ENCODE measurements at places on chromosomes 7 and 10.

DNA sequence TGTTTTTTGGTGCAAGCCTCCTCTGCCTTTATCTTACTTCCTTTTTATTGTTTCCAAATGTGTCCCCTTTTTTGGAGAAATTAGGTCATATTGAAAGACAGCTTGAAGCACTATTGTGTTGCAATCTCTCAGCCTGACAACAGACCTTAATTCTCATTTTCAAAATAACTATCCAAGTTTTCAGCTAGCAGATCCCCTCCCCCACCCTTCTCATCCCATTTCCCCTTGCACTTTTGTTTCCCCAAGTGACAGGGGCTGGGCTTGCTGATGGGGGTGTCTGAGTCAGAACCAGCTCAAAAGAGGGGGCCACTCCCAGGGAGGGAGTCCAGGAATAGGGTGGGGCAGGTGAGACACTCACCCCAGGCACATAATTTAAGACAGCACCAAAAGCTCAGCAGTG, 75.3 kb downstream of the MKI67 start:
- DNase-seq, result no peak

DNA sequence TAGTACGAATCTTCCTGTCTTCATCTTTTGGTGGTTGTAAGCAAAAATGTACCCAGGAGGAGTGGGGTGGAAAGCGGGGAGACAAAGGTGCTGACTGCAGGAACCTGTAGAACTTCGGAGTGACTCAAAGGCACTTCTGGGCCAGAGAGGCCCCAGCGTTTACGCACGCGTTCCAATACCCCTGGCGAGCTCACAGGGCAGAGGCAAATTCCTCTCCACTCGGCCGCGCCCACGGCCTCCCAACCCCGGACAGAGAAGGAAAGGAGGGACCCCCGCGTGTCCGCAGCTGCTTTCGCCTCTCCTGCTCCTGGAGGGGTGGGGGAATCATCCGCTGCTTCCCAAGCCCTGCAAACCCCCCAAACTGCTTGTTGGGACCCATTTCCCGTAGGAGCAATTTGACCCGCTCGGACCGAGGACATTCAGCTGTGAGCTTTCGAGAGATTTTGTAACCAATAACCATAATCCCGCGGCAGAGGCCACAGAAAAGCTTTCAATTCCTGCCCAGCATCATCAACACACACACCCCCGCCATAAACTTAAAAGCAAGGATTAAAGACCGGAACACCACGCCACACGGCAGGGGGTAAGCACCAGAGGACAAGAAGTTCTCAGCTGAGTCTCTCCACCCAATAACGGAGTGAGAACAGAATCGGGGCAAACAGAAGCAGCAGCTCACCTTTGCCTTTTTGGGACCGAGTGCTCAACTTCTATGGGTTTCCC, 2.3 kb downstream of the IGF2BP3 start:
- peak; percentile 48 for DNase-seq

DNA sequence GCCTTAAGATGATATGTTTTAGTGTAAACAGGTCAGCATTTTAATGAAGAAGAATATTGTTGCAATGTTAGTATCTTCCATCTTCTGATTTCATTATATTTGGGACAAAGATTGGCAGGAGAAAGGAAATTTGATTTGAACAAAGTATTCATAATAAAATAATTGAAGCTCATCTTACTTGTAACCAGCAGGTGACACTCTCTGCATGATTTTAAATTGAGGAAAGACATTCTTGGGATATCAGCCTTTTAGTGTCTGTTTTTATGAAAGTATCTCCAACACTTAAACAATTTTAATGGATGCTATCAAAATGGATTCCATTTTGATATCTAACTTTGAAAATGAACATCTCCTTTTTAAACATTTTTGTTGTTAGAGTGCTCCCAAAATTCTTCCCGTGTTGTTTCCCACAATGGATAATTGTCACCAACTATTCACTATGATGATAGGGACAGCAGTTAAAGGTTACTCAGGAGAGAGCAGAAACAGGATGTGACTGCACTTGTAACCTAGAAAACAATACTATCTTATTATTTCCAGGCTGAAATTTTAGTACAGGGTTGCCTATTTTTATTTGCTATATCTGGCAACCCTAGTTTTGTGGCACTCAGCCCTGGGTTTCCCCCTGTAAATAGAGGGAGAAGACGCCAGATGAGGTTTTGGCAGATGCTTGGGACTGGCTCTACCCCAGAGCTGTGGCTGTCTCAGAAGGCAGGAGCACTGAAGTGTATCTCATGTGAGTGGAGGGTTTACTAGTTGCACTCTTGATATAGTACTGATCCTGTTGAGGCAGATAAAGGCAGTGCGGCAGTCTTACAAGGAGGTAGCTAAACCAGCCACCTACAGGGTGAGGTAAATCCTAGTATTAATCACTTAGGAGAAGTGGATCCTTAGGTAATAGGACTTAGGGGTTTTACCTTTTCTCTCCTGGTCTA, 31.0 kb upstream of the ABCB4 start:
- peak; percentile 3 for DNase-seq

DNA sequence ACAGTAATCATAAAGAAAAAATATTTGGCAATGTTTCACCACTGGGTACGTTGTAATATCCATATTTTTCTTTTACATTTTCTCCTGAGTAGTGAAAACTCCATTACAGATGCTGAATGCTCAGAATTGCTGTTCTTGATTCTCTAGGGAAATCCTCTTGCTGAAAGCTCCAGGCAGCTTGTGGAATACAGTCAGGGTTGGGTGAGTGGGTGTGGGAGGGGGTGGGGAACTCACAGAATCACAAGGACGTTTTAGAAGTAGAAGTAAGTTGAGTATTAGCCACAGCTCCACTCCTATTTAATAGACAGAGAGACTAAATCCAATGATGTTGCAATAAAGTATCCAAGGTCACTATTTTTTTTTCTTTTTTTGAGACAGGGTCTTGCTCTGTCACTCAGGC, 1270.9 kb downstream of the TYW1 start:
- DNase-seq, result no peak

- no peak for DNase-seq
Observed at GRCh38 chr10:43372765-43373361, 1.4 kb downstream of the FXYD4 start.

GRCh38 chr7:47153058-47153457, 428.9 kb downstream of the TNS3 start:
- DNase-seq, result no peak

GRCh38 chr7:36949711-36950600, 225.7 kb upstream of the AOAH start:
- peak; percentile 74 for DNase-seq

DNA sequence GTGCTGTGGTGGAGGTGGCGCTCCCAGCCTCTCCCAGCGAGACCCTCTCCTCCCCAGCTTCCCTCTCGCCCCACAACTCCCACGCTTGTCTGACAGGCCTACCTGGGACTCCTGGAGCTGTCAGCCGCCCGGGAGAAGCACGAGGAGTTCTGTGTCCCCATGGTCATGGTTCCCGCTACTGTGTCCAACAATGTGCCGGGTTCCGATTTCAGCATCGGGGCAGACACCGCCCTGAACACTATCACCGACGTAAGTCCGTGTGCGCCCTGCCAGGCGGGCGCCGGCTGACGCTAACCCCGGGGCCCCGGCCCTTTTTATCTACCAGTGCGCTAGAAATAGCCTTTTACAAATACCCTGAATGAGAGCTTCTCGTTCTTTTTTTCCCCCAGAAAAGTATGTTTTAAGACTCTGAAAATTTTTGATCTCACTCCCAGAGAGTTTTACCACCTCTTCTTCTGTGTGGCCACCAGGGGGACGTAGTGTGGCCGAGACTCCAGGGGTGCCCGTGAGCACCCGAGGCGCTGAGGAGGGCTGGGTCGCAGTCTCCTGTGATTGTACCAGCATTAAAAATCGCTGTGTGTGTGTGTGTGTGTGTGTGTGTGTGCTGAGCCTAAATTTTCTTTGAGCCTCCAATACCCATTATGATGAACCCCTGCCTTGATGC, 52.6 kb downstream of the PFKP start:
- no peak for DNase-seq

GRCh38 chr10:132396494-132397035, 435 bp upstream of the PWWP2B start:
- peak; percentile 62 for DNase-seq

DNA sequence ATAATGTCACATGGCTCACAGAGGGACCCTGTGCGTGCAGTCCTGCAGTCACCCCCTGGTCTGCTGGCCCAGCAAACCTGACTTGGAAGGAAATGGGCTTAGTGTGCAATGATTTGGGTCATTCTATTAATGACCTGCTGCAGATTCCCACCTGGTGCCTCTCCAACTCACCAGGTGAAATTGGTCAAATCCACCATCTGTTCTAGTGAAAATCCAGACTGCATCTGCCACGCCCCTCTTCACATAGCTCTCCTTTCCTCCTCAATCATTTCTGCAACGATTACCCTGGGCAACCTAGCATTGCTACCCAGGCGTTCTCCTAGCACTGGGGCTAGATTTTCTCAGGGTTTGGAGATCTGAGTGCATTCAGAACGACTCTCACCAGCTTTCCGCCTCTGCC, 29.4 kb downstream of the SRRM3 start:
- no peak for DNase-seq

GRCh38 chr10:77661674-77662073, 24.1 kb upstream of the KCNMA1 start:
- DNase-seq, result no peak

- DNase-seq, result no peak
Observed at GRCh38 chr7:47093320-47094234, 488.3 kb downstream of the TNS3 start.

- DNase-seq, result no peak
Observed at GRCh38 chr10:129608653-129609052, 141.6 kb downstream of the MGMT start.

GRCh38 chr10:97066877-97067555, 118.7 kb downstream of the SLIT1 start:
- DNase-seq, result no peak

GRCh38 chr10:118272149-118272721, 69.9 kb downstream of the FAM204A start:
- peak; percentile 12 for DNase-seq

DNA sequence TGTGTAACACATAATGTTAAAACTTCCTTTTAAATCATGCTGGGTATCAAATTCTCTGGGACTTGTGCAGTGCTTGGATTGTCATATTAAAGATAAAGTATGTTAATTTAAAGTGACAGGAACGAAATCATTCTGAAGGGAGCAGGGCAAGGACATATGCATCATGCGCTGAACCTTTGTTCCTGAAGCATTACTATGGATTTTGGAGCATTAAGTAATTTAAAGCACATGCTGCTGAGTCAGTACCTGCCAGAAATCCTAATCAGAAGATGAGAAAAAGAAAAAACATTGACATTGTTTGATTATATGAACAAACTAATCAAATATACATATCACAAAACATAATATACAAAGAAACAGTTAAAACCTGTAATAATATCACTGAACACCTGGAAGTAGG, 101.4 kb downstream of the MICU1 start:
- no peak for DNase-seq

GRCh38 chr7:24884401-24884800, 95.6 kb downstream of the OSBPL3 start:
- DNase-seq, result peak; percentile 57

DNA sequence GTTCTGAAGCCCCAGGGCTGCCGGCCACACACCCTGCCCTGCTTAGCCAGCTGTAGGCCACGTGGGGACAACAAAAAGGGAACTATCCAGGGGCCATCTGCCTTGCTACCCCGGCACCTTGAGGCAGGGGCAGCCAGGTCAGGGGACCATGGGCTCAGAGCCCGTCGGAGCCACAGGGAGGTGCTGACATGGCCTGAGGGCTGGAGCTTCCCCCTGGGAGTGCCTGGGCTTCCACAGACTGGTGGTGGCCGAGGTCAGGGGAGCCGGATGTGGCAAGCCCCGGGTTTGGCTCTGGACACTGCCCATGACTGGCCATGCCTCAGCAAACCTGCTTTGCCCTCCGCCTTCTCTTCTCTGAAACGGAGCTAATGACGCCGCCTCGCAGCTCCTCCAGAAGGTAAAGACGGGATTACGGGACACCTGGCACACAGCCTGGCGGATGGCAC, 178.5 kb downstream of the EBF3 start:
- DNase-seq, result no peak

DNA sequence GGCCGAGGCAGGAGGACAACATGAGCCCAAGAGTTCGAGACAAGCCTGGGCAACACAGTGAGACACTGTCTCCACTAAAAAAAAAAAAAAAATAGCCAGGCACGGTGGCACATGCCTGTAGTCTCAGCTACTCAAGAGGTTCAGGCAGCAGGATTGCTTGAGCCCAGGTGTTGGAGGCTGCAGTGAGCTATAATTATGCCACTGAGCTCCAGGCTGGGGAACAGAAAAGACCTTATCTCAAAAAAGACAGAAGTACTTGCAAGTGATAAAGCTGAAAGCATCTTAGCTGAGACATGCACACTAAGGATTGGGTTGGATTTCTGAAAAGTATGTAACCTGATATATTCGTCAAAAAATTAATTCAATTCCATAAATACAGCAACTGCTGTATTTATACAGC, 68.4 kb downstream of the PPP1R3C start:
- DNase-seq, result peak; percentile 36

Measured in NCI-H146 (cell line).